ENCODE measurements at places on chromosomes 12 and 14.
A peak's percentile ranks its signal among the peaks of the same experiment; 100 is the strongest.

- DNase-seq = no peak
Measured at GRCh38 chr12:2785017-2785416, 9.8 kb upstream of the FKBP4 start.

GRCh38 chr14:75513911-75514672 lies 8.2 kb upstream of the BATF start:
- no peak for DNase-seq

DNA sequence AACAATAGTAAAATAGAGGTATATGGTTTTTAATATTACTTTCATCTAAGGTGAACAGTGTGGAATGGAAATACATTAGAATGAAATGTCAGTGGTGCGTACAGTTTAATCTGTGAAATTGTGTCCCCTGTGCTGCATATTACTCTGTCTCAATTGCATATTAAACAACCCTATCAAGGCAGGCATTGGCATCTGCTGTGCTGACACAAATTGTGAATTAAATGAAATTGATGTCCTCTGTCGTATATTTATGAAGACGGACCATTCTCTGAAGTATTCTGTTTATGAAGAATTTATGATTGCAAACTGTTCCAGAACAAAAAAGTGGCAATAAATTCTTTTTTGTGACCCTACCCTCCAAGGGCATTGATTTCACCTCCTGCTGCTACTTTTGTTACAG lies 204.4 kb upstream of the NPAS3 start:
- no peak for DNase-seq

DNA sequence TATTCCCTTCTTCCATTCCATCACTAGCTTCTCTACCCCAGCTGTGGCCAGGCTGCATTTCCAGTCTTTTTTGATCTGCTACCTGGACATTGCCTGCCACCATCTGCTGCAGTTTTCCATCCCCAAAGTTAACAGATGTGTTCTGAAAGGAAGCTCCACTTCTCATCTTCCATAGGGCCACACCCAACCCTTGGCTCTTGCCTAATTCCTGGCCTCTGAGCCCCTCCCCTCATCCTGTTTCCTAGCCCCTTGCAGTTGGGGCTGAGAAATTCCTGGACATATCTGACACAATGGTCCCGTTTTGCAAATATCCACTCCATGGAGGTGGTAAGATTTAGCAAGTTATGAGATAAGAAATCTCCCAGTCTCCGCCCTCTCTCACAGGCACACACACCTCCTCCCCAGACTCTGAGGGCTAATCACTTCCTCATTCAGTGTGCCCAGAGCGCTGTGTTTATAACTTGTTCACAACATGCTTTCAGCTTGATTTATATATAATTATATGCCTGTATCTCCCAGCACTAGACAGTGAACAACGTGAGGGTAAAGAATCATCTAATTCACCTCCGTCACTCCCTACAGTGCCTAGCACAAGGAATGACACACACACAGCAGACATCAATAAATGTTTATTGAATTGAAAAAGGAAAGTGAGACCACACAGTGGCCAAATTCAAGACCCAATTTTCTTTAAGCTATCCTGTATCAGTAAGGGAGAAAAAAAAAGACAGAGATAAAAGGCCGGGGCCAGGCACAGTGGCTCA lies 13.4 kb downstream of the SMUG1 start:
- no peak for DNase-seq

GRCh38 chr12:40522837-40523236 lies 169.4 kb upstream of the CNTN1 start:
- DNase-seq = no peak

DNA sequence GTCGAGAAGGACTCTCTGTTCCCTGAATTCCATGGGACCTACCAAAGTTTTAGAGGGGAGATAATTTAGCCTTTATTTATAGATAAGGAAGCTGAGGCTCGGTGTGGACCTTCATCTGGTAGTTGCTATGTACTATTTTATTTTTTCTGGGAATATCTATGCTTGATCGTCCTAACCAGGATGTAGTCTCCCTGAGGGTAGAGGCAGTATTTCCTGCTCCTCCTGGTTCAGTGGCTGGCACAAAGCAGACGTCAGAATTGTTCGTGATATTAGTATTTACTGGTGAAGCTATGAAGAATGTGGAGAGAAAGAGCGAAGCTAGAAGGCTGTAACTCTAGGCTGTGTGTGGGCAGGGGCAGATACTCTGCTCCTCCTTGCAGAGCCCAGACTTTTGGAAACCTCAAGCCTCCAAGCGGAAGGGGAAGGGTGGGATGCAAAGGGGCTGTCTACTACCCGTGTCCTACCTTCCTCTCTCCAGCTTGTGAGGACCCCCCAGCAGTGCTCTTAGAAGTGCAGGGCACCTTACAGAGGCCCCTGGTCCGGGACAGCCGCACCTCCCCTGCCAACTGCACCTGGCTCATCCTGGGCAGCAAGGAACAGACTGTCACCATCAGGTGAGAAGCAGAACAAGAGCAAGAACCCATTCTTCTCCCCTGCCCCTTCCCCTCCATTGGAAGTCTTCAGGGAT lies 1.4 kb downstream of the LRP10 start:
- no peak for DNase-seq

DNA sequence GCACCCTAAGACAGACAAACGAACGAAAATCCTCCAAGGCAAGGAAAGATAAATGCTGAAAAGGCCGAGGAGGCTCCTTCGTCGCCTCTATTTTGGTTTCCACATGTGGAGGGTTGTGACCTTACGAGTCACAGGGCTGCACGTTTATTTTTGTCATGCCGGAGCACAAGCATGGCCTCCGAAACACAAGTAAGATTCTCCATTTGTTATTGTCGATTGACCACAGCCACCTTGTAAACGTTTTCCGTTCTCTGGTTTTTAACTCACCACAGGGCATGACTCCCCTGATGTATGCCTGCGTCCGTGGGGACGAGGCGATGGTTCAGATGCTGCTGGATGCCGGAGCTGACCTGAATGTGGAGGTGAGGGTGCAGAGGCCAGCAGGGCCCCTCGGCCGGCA lies 73.1 kb upstream of the PWP1 start:
- DNase-seq = no peak

GRCh38 chr12:50018154-50018553 lies 7.1 kb downstream of the RACGAP1 start:
- DNase-seq = no peak

GRCh38 chr12:66438601-66439000 lies 136.3 kb downstream of the HELB start:
- DNase-seq = peak; percentile 1

- DNase-seq = no peak
Measured at GRCh38 chr14:68284834-68285233, 465.3 kb downstream of the RAD51B start.

GRCh38 chr14:47606566-47606965 lies 68.8 kb downstream of the MDGA2 start:
- DNase-seq = no peak

DNA sequence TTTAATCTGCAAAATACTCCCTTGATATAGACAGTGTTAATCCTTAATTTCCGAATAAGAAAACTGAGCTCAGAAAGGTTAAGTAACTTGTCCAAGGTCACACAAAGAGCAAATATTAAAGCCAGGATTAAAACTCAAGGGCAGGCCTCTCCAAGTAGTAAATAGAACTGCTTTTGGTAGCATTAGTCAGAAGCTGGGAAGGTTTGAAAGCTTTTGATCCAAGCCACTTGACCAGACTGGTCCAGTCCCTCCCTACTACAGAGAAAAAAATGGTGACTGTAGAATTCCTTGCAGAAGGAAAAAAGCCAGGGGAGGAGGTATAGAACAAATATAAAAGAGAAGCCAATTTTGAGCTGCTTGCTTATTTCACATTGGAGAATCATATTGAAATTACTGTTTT lies 111.5 kb downstream of the NT5DC3 start:
- DNase-seq = no peak

- DNase-seq = no peak
Measured at GRCh38 chr14:77219591-77219990, 38.0 kb downstream of the TMEM63C start.

DNA sequence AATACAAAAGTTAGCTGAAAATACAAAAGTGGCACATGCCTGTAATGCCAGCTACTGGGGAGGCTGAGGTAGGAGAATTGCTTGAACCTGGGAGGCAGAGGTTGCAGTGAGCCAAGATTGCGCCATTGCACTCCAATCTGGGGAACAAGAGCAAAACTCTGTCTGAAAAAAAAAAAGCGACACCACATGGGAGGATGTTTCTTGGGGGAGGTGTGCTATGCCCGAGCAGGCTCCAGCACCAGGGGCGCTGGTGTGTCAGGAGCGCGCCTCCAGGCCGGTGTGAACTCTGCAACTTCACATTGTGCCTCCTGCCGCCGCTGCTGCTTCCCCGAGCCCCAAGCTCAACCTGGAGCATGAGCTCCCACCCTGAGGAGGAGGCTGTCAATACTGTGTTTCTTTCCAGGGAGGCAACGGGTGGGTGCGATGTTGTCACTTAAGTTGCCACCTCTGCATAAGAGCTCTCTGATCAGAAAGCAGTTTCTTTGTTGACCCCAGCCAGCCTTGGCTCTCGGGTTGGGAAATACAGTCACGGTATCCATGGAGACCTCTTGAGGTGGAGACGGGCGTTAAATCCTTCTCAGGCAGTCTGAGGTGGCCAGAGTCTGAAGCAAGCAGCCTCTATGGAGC lies 18.9 kb downstream of the DEGS2 start:
- no peak for DNase-seq

DNA sequence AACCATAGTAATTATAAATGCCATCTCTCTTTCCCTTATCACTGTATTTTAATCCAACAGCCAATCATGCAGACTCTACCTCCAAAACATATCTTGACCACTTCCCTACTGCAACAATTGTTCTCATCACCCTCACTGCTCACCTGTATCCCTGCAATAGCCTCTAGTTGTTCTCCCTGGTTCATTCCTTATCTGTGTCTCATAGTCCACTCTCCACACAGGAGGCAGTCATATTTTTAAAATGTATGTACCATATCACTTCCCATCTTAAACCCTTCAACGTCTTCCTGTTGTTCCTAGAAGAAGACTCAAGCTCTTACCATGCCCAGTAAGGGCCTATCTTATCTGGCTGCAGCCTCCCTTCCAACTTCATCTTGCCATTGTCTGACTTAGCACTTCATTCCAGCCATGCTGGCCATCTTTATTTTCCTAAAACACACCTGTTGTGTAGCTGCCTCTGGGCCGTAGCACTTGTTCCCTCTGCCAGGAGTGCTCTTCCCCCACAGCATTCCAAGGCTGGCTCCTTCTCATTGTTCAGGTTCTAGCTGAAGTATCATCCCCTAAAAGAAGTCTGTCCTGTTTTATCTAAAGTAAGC lies 27.8 kb upstream of the BHLHE41 start:
- no peak for DNase-seq

DNA sequence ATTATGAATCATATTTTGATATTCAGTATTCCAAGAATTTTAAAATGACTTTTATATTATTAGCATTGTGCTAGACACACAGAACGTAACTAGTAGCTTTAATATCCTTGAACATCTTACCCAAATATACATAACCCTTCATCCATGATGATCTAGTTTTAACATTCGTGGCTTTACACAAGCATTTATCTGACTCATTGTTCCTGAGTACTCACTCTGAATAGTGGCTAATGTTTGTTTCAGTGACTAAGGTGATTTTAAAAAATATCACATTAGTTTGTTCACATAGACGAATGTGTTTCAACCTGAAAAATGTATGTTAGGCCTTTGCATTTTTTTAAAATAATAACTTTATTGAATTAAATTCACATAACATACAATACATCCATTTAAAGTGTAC lies 80.0 kb upstream of the PTPRQ start:
- no peak for DNase-seq

- no peak for DNase-seq
Measured at GRCh38 chr12:82800185-82800584, 113.5 kb downstream of the TMTC2 start.

DNA sequence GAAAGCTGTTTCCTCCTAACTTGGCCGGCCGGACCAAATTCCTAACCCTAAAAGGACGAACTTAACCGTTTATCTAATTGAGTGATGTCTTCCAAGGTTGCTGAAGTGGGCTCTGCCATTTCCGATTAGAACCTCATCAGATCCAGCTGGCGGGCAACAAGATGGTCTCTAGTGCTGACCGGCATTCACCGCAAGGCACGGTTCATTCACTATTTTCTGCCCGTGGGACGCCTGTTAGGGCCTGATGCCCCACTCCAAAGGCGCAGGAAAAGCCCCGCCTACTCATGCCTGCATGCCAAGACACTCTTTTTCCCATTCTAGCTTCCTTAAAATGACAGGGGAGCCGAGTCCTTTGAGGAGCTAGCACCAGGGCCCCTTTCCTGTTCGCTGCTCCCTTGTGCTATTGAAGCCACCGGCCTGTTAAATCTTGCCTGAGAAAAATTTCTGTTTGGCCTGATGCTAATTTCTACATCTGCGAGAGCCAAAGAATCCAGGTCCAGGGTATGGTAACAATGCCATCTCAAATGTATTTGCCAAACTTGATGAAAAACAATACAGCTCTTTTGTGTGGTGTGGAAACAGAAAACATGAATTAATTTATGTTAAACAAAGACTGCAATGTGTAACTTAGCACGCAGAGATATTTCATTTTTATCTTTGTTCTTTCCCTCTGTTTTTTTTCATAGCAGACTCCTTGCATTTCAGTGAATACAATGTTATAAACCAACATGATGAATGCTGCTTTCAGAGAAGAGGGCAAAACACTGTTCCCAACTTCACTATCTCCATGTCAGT lies 1071.2 kb upstream of the USP15 start:
- no peak for DNase-seq

- no peak for DNase-seq
Measured at GRCh38 chr14:23773981-23774380, 137.8 kb downstream of the DHRS2 start.

DNA sequence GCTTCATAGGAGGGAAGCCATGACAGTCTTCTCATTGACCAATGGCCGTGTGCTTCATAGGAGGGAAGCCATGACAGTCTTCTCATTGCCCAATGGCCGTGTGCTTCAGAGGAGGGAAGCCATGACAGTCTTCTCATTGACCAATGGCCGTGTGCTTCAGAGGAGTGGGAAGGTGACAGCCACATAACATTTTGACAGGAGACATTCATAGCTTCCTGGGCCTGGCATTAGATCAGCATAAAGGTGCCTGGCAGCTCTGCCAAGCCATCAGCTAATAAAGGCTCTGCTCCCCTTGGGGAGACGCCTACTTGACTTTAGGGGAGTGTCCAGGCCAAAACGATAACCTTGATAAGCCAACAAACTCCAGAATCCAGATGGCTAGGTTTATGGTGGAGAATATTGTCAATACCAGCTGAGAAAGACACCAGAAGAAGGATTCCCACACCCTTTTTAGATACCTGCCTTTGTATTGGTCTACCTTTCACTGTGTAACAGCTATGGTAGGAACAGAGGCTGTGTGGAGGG lies 274.0 kb upstream of the FKBP4 start:
- DNase-seq = no peak

DNA sequence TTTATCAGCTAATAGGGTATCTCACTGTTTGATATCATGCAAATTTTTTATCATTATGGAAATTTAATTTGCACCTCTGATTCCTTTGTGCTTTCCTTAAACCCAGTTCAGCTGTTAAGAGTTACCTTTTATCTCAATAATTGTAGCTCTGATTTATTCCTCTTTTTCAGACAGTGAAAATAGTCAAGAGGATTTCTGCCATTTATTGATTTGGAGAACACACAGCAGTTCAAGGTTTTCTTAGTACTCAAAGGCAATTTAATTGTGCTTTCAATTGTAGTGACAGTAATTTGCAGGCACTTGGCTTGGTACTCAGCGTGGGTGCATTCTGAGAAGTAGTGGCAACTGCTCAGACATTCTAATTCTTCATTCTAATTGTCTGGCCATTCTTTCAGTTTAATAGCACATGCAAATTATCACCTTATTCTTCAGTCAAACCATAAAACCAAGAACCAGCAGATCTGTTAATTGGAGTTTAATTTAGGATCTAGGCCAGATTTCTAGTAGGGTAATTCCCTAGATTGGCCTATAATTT lies 709.3 kb downstream of the RPS29 start:
- DNase-seq = no peak
